ENCODE measurements at places on chromosomes 13 and 19.
A peak's percentile ranks its signal among the peaks of the same experiment; 100 is the strongest.

DNA sequence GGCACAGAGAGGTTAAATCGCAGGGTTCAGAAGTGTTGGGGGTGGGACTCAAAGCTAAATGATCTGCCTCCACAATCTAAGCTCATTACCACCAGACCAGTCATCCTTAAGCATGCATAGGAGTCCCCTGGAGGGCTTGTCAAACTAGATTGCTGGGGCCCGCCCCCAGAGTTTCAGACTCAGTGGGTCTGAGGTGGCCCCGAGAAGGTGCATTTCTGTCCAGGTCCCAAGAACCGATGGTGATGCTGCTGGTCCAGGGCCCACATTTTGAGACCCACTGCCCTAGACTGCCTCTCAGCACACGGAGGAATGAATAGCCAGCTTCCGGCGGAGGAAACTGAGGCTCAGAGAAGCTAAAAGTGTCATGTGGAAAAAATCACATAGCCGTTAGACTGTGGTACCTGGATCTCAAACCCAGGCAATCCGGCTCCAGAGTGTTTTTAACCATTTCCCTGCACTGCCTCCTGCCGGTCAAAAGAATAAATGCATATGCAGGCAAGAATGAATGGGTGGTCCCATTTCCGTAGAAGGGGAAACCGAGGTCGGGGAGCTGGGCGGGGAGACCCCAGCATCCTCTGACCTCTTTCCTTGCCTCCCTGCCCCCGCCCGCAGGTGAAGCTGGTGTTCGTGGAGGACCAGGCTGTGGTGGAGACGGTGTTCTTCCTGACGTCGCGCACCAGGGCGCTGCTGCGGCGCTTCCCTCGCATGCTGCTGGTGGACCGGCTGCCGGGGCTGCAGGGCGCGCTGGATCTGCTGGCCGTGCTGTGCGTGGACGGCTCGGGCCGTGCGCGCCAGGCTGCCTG, 23.8 kb downstream of the ZSWIM9 start:
- peak; percentile 60 for DNase-seq

- no peak for DNase-seq
Observed at GRCh38 chr19:27828829-27829228, 1384.1 kb downstream of the UQCRFS1 start.

GRCh38 chr13:36840718-36841250, 21.8 kb downstream of the RFXAP start:
- DNase-seq = no peak

DNA sequence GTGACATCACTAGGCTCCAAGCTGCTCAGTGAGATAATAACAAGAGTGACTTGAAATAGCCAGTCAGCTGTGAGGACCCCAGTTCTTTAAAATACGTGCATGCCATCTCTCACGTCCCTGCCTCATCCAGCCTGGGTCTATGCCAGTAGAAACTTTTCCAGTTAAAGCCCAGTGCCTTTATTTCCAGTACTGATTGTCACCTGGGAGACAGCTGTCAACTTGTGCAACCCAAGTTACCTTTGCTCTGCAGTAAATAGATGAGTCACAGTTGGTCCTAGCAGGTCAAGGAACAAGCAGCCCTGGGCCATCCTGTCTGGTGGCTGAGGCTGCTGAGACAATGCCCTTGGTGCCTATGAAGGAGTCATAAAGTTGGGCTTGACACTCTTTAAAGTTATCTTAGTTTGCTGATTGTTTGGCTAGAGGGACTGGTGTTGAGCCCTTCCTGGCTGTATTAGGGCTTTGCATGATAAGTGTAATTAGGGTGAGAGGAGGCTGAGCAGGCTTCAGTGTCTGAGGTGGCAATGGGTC, 228.7 kb downstream of the LACC1 start:
- no peak for DNase-seq

- no peak for DNase-seq
Observed at GRCh38 chr13:106503730-106504453, 31.6 kb downstream of the EFNB2 start.

GRCh38 chr13:97223037-97223710, 1.0 kb downstream of the MBNL2 start:
- DNase-seq = no peak

DNA sequence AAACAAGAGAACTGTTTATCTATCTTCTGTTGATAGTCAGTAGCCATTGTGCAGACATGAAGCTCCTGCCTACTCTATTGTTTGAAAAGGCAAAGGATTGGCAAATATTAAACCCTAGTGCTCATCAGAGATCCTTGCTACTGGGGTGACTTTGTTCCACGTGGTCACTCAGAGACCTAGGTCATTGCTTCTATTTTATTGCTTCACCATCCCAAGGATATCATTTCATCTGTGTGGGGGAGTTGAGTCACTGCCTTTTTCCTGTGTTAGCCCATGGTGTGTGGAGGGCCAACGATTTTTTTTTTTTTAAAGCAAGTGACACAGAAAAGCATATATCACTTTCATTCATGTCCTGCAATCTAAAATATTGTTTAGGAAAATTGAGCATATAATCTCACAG, 254.1 kb upstream of the RXFP2 start:
- no peak for DNase-seq

DNA sequence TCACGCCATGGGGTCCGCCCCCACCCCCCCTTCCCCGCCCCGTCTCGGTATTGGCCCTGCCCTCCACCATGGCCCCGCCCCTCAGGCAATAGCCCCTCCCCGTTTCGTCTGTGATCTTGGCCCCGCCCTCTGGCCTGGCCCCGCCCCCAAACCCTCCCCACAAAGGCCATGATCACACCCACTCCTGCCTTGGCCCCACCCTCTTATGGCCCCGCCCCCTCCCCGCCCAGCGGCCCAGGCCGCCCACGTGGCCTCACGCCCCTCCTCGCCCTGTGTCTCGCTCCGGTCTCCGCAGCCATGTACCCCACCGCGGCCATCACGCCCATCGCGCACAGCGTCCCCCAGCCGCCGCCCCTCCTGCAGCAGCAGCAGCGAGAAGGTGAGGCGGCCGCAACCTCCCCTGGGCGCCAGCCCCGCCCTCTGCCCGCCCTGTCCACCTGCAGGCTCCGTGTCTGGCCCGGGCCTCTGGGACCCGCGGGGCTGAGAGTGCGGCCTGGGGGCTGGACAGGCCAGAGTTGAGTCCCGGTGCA, 61.3 kb downstream of the CELF5 start:
- peak; percentile 76 for DNase-seq

DNA sequence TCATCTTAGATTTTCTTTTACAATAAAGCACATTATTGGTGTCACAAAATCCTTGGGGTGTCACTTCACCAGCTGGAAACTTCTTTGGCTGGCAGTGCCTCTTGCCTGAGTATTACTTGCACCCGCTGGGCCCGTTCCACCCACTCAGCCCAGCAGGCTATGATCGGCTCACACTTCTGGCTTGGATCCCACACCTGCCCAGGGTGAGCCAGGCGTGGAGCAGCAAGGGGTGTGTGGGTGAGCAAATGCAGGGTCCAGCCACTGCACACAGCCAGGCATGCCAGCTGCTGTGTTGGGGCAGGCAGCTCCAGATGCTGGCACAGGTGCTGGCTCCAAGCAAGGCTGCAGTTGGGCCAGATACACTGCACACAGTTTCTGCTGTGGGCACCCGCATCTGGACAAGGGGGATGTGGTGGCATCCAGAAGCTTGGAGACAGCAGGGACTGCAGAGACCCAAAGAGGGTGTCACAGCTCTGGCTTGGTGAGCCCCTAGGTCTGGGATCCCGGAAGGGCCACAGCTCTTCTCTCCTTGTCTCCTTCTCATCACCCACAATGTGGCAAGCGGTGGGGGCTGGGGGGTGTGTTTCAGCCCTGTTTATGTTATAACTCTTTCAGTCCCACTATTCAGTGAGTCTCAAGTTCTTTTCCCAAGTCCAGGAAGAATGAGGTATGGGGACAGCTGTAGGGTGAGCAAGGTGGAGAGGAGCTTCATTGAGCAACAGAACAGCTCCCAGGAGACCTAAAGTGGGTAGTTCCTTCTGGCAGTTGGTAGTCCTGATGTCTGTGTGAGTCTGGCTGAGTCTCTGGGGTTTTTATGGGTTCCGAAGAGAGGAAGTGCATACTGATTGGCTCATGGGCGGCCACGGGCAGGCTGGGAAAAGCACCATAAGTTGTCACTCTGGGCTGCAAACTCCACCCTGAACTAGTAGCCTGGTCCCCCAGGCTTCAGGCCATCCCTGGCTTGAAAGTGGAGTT, 25.3 kb upstream of the TBC1D4 start:
- DNase-seq = no peak

GRCh38 chr19:2337329-2337707, 8.8 kb downstream of the SPPL2B start:
- no peak for DNase-seq

GRCh38 chr19:51027126-51027806, 850 bp upstream of the KLK11 start:
- DNase-seq = no peak

DNA sequence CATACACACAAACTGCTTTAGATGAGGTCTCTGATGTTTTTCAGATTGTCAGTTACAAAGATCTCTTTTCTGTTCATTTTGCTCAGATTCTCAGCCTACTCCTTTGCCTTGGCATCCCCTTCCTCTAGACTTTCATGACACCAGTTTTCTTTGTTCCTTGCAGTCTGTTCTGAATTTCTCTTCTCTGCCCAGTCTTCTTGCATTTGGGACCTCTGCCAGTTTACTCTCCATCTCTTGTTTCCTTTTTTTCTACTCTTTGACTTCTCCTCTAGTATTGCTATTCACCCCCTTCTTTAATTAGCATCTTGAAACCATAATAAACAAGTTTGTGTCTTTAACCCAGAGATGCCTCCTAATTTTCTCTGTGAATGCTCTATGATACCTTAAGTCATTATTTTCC, 26.1 kb downstream of the EDNRB start:
- DNase-seq = no peak

GRCh38 chr13:106003651-106004050, 531.8 kb downstream of the EFNB2 start:
- no peak for DNase-seq

DNA sequence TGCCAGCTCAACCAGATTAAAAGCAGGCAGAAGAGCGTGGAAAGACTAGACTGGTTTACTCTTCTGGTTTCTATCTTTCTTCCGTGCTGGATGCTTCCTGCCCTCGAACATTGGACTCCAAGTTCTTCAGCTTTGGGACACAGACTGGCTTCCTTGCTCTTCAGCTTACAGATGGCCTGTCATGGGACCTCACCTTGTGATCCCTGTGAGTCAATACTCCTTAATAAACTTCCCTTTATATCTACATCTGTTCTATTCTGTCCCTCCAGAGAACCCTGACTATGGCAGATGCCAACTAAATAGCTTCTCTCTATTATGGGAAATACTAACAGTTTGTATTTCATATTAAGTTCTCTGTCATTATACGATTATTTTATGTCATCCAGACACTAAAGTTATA, 609.1 kb downstream of the LMO7 start:
- DNase-seq = no peak

DNA sequence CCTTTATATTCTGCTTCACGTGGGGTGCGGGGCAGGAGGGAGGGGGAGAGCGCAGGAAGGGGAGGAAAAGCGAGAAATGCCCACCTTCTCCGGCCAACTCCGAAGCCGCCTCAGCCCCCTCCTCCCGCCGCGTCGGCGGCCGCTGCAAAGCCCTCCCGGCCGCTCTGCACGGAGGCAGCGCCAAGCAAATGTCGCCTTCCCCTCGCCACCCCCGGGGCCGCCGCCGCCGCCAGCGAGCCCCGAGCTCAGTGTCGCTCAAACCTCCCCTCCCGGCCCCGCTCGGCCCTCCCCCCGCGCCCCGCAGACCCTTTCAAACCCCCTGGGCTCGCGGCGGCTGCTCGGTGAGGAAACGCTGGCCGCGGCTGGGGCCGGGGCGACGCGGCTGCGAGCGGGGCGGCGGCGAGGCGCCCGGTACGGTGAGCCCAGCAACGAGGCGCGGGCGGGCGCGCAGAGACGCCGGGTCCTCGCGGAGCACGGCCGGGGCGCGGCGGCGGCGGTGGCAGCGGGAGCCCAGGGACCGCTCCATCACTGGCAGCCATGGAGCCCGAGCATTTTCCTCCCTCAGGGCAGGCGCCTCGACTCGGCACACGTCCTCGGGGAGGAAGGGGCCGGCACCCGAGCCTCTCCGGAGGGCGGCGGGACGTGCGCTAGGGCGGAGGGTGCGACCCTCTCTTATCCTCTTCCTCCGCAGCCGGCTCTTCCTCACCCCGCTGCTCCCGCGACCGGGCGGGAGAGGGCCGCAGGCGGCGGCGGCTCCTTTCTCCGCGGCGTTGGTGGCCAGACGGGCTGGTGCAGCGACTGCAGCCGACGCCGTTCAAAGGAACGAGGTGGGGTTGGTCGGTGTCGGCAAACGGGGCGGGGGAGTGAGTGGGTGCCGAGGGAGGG, 463 bp upstream of the TSC22D1 start:
- DNase-seq = no peak

DNA sequence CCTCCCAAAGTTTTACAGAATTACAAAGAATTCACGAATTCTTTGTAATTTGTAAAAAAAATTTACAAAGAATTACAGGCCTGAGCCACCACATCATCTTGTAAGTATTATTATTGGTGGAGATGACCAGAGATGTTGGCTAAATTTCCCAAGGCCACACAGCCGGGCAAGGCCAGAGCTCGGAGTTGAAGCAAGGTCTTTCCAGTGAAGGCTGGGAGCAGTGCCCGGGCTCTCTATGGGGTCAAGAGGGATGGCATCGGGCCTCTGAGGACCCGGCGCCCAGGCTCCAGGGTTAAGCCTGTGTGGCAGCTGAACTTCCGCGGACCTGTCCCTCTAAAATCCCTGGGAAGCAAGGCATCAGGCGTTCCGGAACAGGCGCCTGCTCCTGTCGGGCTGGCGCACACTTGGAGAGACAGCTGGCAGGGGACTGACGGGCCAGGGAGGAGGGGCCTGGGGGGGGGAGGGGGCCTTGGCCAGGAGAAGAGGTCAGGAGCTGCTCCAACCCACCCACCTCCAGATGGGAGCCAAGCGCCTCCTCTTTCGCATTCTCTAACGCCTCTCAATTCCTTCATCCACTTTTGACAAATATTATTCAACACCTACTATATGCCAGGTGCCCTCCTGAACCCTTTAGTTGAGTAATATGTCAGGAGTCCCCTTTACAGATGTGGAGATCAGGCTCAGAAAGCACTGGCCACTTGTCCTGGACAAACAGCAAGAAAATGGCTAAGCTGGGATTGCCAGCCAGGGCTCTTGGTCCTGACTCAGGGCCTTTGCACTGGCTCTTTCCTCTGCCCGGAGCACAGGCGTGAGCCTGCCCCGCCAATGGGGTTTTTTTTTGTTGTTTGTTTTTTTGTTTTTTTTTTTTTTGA, 36.8 kb upstream of the SEMA6B start:
- no peak for DNase-seq

GRCh38 chr19:5795382-5795919, 4.5 kb upstream of the DUS3L start:
- no peak for DNase-seq

DNA sequence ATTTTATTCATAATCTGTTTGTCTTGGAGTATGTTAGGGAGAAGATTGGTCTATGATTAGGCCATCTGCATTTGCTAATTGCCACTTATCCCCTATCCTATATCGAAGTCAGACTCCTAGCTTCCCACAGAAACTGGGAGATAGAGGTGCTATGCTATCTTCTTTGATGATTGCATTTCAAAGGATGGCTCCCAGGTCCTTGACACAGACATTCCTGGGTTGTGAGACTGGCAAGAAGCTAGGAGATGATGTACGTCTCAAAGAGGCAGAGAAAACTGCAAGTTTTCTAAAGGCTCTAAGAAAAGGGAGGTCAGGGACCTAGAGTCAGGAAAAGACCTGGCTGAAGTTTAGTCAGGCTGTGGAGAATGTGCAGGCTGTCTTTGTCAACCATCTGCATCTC, 1251.9 kb downstream of the PCDH17 start:
- no peak for DNase-seq

- no peak for DNase-seq
Observed at GRCh38 chr13:67296511-67296910, 66.4 kb upstream of the PCDH9 start.

GRCh38 chr19:27975419-27976005, 1237.4 kb downstream of the UQCRFS1 start:
- no peak for DNase-seq
